ENCODE measurements at places on chromosomes 2 and 18. TPM values are rescaled to one million over a fixed set of nuclear protein-coding genes. Genes with fewer than 3 reads are reported as not detected.

- DNase-seq = peak; percentile 47
- no peak overlapping the region for H3K4me3 ChIP-seq
- H3K4me1 ChIP-seq = no peaks in the 10 kb centered on the region
- H3K36me3 ChIP-seq = no peaks in the 10 kb centered on the region
- H3K27me3 ChIP-seq = peaks cover 3% of the 10 kb centered on the region
These were observed 23.3 kb upstream of the ROCK1 start for GRCh38 chr18:21134895-21135294.

DNA sequence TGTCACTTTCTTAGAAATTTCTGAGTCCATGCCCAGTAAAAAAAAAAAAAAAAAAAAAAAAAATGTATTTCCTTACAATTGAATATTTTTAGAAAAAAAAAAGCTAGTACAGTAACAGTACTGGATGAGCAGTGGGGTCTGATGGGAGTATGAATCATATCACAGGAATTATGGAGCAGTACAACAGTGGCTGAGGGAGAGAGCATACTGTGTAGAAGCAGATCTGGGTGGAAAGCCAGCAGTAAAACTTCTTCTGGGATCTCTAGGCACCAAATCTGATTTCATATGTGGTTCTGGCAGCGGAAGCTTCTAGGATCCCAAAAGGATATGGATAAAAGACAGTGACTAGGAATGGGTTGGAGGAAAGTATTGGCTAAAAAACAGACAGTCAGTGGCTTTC is 414.9 kb upstream of the FSHR start:
- H3K27ac ChIP-seq = no peak overlapping the region
- H3K4me3 ChIP-seq = no peak overlapping the region
- H3K27me3 ChIP-seq = no peaks in the 10 kb centered on the region
- H3K36me3 ChIP-seq = no peaks in the 10 kb centered on the region

The SERTAD2 gene
- 16.9 TPM for total RNA-seq

DNA sequence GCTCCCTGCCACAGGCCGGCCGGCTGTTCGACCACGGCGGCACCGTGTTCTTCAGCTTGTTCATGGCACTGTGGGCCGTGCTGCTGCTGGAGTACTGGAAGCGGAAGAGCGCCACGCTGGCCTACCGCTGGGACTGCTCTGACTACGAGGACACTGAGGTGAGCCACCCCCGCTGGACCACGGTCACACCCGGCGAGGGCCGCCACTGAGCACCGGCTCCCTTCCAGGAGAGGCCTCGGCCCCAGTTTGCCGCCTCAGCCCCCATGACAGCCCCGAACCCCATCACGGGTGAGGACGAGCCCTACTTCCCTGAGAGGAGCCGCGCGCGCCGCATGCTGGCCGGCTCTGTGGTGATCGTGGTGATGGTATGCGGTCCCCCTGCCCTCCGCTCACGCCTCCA is 20.8 kb downstream of the ANO7 start:
- H3K27ac ChIP-seq = no peak overlapping the region
- no peak overlapping the region for H3K4me3 ChIP-seq
- no peaks in the 10 kb centered on the region for H3K4me1 ChIP-seq
- H3K27me3 ChIP-seq = no peaks in the 10 kb centered on the region

DNA sequence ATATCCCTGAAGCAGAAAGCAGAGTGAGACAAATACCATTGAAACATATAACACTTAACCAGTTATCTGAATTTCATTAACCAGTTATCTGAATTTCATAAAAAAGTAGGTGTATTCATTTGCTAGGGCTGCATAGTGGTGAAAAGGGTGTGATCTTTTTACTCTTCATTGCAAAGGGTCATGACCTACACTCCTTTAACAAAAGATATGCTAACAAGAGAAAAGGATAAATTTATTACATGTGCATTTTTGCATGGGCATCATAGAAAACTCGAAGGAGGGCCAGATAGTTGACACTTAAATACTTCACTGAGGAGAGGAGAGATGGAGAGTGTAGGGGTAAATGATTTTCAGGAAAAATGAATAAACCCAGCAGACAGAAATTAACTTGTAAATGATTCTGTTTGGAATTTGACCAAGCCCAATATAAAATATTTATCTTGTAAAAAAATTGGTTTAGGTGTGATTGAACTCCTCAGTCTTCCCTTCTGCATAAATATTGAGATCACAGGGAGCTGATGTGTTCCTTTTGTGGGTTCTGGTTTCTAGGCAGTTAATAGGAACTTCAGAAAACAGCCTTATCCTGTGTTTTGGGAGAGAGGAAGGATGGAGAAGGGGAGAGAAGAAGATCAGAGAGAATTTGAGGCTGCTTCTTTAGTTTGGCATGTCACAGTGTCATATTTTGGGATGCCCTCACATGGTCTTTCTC is 372.5 kb upstream of the SYT4 start:
- H3K4me1 ChIP-seq = no peaks in the 10 kb centered on the region
- no peaks in the 10 kb centered on the region for H3K36me3 ChIP-seq
- DNase-seq = no peak
- H3K4me3 ChIP-seq = no peak overlapping the region
- H3K27ac ChIP-seq = no peak overlapping the region

GRCh38 chr2:192010073-192010472 is 163.2 kb upstream of the CAVIN2 start:
- H3K27ac ChIP-seq = no peak overlapping the region
- H3K27me3 ChIP-seq = peaks cover 11% of the 10 kb centered on the region

- DNase-seq = peak; percentile 57
- no peaks in the 10 kb centered on the region for H3K27me3 ChIP-seq
- peaks cover 4% of the 10 kb centered on the region for H3K36me3 ChIP-seq
These were observed 47.3 kb downstream of the C2orf42 start for GRCh38 chr2:70143314-70144150.

- H3K27me3 ChIP-seq = no peaks in the 10 kb centered on the region
- DNase-seq = no peak
- H3K36me3 ChIP-seq = peaks cover 10% of the 10 kb centered on the region
- peak overlapping the region; percentile 80 for H3K27ac ChIP-seq
- H3K4me3 ChIP-seq = no peak overlapping the region
These were observed 71.2 kb downstream of the SPATS2L start for GRCh38 chr2:200377355-200378336.

DNA sequence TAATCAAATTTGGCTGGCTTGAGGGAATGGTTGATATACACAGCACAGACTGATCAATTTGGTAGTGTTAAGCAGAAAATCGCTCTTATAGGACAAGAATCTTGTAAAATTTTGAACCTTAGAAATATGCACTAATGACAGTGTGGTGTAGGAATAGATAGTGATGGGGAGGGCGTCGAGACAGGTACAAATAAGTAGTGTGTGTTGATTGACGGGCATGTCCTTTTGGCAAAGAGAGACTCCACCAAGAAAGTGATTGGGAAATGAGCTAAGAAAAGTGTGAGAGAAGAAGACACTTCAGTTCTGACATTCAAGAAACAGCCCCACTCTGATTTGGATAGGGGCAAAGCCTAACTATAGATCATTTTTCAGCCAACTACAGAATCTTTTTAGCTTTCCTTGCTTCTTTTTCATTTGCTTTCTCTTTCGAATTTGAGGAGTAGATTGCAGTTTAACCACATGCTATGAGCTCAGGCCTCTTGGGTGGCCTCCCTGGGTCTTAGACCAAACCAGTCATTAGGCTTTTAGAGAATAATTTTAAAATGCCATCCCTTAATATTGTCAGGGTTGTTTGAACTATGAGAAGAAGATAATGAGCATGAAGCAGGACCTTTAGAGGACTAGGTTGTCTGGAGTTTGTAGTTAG is 127.1 kb downstream of the CERS6 start:
- peaks cover 29% of the 10 kb centered on the region for H3K4me1 ChIP-seq
- no peak overlapping the region for H3K4me3 ChIP-seq
- H3K27me3 ChIP-seq = no peaks in the 10 kb centered on the region
- H3K27ac ChIP-seq = peak overlapping the region; percentile 60
- peaks cover 21% of the 10 kb centered on the region for H3K36me3 ChIP-seq
- DNase-seq = no peak

DNA sequence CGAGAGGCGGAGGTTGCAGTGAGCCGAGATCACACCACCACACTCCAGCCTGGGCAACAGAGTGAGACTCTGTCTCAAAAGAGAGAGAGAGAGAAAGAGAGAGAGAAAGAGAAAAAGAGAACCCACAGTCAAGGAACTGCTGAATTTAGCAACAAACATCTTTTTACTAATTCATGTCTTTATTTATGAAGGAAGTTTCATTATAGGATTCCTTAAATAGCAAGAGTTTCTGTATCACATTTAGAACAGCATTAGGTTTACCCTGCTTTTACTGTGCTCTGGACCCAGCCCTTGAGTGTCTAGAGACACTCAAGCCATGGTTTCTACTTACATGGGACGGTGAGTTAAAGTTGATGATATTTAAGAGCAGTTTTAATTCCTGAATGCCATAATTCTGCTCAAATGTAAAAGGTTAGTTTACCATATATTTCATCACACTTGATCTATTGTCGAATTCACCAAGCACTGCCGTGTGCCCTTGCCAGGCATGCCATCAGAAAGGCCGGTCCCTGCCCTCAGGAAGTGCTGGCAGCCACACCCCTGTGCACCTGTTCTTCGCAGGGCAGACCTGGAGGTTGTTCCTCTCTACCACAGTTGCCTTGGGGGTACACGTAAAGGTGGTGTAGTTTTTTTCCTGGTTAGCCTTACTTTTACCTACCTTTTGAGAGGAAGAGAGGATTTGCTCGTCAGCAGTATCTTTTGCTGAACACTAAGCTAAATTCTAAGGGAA is 153.3 kb downstream of the LDLRAD4 start:
- H3K27me3 ChIP-seq = no peaks in the 10 kb centered on the region
- no peak for DNase-seq
- H3K4me3 ChIP-seq = no peak overlapping the region
- no peaks in the 10 kb centered on the region for H3K36me3 ChIP-seq
- peak overlapping the region; percentile 46 for H3K27ac ChIP-seq

DNA sequence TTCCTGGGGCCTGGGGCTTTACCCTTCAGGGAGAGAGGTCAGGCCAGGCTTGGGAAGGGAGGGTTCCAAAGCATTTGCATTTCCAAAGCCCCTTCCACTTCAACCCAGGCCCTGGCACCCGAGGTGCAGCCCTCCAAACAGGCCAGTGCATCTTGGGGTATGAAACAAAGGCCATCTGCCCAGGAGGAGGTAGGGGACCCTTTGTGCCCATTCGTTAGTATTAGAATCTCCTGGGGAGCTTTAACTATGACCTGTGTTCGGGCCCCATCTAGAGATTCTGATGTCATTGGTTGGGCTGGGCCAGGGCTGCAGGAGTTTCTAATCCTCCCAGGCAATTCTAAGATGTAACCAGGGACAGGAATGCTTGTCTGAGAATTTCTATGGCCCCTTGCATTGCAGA is 73.6 kb downstream of the CIB4 start:
- no peak overlapping the region for H3K4me3 ChIP-seq
- no peak for DNase-seq
- H3K27ac ChIP-seq = no peak overlapping the region

DNA sequence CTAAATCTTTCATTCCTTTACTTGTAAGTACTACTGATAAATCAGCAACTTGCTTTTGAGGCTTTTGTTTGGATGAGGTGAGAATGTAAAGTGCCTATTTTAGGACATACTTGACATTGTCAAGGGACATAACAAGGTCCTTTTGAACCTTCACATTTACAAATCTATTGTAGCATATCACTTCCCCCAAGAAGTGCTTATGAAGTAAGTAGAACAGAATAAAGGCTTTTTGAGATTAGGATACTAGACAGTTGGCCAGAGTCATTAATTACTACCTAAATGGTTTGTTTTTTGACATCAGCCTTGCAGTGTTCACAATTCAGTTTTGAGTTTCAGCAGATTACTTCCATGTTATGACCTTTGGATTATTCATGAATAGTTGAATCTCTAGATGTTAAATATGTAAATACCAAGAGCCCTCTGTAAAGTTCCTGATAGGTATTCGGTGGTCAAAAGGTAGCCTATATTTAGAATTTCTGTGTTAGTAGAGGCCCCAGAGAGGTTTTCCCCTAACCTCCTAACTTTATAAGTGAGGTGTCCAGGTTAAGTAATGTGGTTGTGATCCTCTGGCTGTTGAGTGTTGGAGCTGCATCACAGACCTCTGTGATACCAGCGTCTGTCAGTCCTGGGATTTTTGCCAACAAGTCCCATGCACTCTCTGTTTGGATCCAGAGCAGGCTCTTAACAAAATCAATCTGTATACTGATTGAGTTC is 67.2 kb downstream of the LCLAT1 start:
- no peaks in the 10 kb centered on the region for H3K27me3 ChIP-seq
- peaks cover 18% of the 10 kb centered on the region for H3K36me3 ChIP-seq
- H3K4me3 ChIP-seq = no peak overlapping the region
- no peaks in the 10 kb centered on the region for H3K4me1 ChIP-seq
- H3K27ac ChIP-seq = no peak overlapping the region

GRCh38 chr2:70121627-70122372 is 34.5 kb downstream of the PCBP1 start:
- no peaks in the 10 kb centered on the region for H3K36me3 ChIP-seq
- H3K27ac ChIP-seq = peak overlapping the region; percentile 72
- peaks cover 73% of the 10 kb centered on the region for H3K4me1 ChIP-seq
- no peaks in the 10 kb centered on the region for H3K27me3 ChIP-seq

The TFPI gene
- total RNA-seq = not detected

DNA sequence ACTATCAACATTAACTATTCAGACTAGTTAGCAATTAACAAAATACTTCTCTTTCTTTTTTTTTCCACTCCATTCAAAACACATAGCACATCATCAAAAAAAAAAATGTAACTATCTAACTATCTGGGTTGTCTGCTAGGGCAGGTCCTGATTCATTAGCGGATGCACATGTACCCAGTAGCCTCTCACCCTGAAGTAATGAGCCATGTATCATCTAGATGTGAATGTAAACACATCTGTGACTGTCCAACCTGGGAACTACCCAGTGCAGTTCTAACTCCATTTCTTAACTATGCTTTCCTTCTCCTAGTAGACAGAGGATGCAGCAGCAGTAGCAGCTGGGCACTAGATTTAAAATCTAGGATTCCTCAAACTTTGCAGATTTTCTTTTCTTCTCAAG is 183.1 kb upstream of the PIK3C3 start:
- no peaks in the 10 kb centered on the region for H3K27me3 ChIP-seq
- H3K36me3 ChIP-seq = no peaks in the 10 kb centered on the region
- DNase-seq = no peak
- no peaks in the 10 kb centered on the region for H3K4me1 ChIP-seq
- H3K4me3 ChIP-seq = no peak overlapping the region

The MC2R gene
- not detected for total RNA-seq

- H3K4me1 ChIP-seq = peaks cover 19% of the 10 kb centered on the region
- H3K36me3 ChIP-seq = peaks cover 72% of the 10 kb centered on the region
- no peak for DNase-seq
- H3K27me3 ChIP-seq = no peaks in the 10 kb centered on the region
These were observed 65.3 kb upstream of the EPB41L5 start for GRCh38 chr2:119947535-119947934.

DNA sequence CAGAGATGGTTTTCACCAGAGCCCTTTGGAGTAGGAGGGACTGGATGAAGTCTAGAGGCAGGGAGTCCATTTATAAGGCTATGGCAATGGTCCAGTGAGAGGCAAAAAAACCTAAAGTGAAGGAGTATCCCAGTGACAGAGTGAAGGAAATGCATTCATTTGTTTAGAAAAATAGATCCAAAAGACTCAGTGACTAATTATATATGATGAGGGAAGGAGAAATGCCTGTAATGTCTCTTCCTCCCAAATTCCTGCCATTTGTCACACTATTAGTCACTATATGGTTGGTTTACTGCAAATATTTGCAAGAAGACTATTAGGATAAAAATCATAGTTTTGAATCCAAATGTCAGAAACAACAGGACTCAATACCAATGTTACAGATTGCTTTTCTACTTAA is 104.2 kb downstream of the ZNF521 start:
- no peak for DNase-seq
- H3K4me1 ChIP-seq = no peaks in the 10 kb centered on the region
- no peak overlapping the region for H3K4me3 ChIP-seq
- no peaks in the 10 kb centered on the region for H3K36me3 ChIP-seq
- no peak overlapping the region for H3K27ac ChIP-seq
- H3K27me3 ChIP-seq = no peaks in the 10 kb centered on the region

- peaks cover 3% of the 10 kb centered on the region for H3K27me3 ChIP-seq
- no peaks in the 10 kb centered on the region for H3K4me1 ChIP-seq
- no peaks in the 10 kb centered on the region for H3K36me3 ChIP-seq
- H3K4me3 ChIP-seq = no peak overlapping the region
- H3K27ac ChIP-seq = no peak overlapping the region
- no peak for DNase-seq
These were observed 75.0 kb downstream of the SOCS6 start for GRCh38 chr18:70363861-70364260.
